ENCODE measurements at places on chromosomes 6 and 20.

DNA sequence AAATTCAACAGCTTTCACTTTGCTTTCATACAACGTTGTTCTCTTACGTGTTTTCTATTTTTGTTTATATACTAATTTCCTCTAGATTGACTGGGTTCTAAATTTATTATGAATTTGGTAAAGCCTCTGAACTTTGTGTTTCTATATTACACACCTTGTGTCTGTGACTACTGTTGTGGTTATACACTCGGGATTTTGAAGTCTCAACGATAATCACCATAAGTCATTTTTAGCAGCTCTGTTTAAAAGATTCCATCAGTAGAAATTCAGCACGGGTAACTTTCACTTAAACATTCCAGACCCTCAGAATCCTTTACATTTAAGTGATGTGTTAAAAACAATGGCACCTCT is 31.8 kb upstream of the HBS1L start:
- no peak for DNase-seq

DNA sequence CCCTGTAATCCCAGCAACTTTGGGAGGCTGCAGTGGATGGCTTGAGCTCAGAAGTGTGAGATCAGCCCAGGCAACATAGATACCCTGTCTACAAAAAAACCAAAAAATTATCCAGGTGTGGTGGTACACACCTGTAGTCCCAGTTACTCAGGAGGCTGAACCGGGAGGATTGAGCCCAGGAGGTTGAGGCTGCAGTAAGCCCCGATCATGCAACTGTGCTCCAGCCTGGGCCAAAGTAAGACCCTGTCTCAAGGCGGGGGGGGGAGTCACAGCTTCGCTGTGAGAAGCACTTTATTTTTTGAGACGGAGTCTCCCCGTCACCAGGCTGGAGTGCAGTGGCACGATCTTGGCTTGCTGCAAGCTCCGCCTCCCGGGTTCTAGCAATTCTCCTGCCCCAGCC is 54.2 kb downstream of the EZR start:
- no peak for DNase-seq

- DNase-seq: no peak
Observed at GRCh38 chr6:54390362-54390761, 82.1 kb downstream of the TINAG start.

DNA sequence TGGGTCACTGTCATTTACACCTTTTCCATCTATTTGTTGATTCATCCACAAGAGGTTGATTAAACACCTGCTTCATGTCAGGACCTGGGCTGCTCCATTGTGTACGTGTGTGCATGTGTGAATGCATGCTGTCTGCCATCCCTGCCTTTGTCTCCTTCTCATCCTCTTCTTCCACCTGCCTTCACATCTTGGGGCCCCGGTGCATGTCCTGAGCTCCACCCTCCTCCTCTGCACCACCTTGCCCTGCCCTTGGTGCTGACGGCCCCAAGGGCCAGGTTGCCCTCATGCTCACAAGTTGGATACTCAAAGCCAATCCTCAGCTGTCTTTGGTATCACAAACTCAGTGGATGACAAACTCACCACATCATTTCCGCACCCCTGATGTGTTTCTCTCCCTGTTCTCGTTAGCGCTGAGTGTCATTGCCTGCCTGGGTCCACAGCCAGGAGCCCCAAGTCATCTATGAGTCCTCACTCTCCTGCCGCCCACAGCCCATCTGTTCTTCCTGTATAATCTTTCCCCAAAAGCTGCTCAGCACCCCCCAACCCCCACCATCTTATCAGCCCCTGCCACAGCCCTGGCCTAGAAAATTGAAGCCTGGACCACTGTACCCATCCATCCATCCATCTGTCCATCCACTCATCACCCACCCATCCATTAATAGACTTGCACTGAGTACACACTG is 85.0 kb downstream of the SRC start:
- no peak for DNase-seq

GRCh38 chr20:17066902-17067301 is 159.9 kb upstream of the PCSK2 start:
- DNase-seq: no peak

DNA sequence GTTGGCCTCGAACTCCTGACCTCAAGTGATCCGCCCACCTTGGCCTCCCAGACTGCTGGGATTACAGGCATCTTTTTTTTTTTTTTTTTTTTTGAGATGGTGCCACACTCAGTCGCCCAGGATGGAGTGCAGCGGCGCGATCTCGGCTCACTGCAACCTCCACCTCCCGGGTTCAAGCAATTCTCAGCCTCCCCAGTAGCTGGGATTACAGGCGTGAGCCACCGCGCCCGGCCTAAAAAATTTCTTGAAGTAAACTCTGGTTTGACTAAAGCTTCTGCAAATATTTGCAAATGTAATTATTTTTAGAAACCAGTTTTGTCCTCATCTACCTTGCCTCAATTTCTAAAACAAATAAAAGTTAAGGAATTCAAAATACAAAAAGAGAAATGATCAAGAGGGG is 1.2 kb downstream of the IBTK start:
- no peak for DNase-seq

DNA sequence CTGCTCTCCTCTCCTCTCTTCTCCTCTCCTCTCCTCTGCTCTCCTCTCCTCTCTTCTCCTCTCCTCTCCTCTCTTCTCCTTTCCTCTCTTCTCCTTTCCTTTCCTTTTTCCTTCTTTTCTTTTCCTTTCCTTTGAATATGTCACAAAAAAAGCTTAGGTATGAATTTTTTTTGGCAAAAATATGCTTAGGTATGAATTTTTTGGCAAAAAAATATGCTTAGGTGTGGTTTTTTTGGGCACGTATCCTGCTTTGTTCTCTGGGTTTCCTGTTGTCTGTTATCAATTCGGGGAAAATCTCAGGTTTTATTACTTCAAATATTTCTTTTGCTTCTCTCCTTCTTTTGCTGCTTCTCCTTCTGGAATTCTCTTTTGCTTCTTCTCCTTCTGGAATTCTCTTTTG is 155.5 kb upstream of the PMEPA1 start:
- DNase-seq: no peak

DNA sequence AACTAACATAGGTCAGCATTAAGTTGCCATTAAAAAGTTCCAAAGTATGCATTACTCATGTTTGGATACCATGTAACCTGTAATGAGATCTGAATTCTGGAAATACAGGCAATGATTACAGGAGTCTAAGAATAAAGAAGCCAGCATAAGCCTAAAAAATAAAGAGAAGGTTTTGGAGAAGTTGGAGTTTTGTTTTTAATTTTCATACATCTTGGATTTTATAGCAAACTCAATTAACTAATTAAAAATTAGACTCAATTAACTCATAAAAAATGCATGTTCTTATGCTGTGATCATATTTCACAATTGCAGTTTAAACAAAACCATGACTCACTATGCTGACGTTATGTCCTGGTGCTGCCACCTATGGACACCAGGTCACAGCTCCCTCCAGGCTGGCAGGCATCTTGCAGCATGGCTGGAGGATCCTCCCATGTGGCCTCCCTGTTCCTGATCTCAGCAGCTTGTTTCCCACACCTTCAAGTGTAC is 648.8 kb upstream of the AGPAT4 start:
- DNase-seq: peak; percentile 60

DNA sequence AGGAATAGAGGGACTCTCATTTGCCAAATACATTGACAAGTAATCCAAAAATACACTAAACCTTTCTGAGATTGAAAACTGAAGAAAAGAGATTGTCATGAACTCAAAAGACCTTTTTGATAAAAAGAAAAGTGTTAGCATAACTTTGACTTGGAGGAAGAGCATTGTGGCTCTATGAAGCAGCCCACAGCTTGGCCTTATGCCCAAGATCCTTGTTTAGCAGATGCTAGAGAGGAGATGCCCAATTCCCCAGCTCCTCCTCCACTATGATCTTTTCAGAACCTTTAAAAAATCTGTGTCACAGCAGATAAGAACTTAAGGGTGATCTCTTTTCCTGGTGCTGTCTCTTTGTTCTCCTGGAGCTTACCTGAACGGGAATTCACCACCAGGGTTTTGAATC is 35.8 kb upstream of the IGF2R start:
- DNase-seq: no peak

- DNase-seq: no peak
Observed at GRCh38 chr6:125195526-125195925, 42.0 kb downstream of the TPD52L1 start.

DNA sequence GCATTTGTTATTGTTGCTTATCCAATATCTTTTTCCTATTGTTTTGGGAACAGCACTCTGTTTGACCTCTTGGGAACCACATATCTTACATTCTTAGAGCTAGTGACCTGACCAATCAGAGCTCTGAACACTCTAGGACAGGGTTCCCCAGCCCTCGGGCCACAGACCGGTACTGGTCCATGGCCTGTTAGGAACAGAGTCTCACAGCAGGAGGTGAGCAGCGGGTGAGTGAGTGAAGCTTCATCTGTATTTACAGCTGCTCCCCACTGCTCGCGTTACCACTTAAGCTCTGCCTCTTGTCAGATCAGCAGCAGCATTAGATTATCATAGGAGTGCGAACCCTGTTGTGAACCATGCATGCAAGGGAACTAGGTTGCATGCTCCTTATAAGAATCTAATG is 226.0 kb upstream of the TSHZ2 start:
- DNase-seq: no peak

DNA sequence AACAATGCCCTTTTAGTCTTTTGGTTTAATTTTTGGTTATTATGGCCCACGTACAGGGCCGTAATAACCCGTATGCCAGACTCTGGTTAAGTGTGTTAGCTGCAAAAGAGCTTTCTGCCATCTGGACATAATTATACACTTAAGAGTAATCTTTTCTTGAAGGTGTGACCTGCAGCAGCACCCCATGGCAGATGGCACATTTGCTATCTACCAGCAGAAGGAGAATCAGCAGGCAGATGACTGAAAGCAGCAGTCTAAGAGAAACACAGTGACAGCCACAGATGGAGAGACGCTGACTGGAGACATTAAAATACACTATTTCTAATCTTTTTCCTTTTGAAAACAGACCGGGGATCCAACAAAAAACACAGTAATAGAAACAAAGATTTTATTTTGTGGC is 18.7 kb downstream of the ASF1A start:
- no peak for DNase-seq

- DNase-seq: no peak
Observed at GRCh38 chr6:157741948-157742556, 81.0 kb upstream of the SNX9 start.
